ENCODE measurements at places on chromosomes 16 and 17.

GRCh38 chr17:55215711-55216110 is 49.0 kb upstream of the HLF start:
- DNase-seq, result no peak

- DNase-seq, result no peak
These were observed 12.8 kb upstream of the DBNDD1 start for GRCh38 chr16:90031931-90032673.

- DNase-seq, result no peak
These were observed 910 bp upstream of the RAMP2 start for GRCh38 chr17:42759982-42760651.

GRCh38 chr16:46731691-46732555 is 16.2 kb downstream of the MYLK3 start:
- no peak for DNase-seq

- no peak for DNase-seq
These were observed 201.8 kb downstream of the CDH11 start for GRCh38 chr16:64919929-64920607.

DNA sequence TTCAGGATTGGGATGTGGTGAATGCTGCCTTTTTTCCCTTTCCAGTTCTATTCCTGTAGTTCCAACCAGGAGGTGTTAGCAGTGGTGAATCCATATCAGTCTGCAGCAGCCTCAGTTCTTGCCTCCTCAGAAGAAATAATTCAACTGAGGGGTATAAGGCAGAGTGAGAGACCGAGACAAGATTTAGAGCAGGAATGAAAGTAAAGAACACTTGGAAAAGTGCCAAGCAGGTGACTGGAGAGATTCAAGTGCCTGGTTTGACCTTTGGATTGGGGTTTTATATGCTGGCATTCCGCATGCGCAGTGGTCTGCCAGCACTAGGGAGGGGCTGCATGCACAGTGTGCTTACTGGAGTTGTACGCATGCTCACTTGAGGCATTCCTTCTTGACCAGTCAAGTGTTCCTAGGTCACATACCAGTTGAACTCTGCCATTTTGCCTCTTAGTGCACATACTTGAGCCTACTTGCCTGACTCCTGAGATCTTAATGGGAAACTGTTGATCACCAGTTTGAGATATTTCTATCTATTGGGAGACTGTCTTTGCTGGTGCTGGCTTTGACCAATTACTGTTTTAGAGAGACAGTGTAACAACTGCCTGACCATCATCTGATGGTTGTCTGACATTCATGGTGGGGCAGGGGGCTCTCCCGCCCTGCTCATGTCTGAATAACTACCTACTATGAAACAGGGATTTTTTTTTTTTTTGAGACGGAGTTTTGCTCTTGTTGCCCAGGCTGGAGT is 680 bp upstream of the CCL15 start:
- DNase-seq, result no peak

DNA sequence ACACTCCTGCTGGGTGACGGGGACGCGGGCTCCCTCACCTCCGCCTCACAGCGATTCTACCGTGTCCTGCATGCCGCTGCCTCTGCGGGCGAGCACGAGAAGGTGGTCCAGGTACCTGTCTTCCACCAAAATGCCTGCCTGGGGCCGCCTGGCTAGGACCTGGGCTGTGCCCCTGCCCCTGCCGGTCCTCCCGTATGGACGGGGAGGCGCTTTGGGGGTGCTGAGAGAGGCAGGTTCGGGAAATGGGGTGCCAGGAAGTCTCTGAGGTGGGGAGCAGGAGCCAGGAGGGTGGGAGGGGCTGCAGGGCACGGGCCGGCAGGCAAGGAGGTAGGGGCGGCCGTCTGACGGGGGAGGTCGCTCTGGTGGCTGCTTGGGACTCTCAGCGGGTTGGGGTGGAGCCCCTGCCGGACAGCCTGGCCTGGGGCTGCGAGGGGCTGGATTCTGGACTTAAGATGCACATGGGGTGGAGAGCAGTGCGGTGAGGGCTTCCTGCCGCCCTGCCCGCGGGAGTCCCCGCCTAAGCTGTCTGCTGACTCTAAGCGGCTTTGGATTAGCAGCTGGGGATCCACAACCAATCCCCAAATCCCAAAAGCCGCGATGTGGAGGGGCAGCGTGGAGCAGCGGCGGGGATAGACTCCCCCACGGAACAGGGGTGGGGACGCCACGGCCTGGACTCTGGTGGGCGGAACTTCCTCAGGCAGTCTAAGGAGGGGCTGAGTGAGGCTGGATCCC is 5.8 kb downstream of the CHTF18 start:
- DNase-seq, result no peak

DNA sequence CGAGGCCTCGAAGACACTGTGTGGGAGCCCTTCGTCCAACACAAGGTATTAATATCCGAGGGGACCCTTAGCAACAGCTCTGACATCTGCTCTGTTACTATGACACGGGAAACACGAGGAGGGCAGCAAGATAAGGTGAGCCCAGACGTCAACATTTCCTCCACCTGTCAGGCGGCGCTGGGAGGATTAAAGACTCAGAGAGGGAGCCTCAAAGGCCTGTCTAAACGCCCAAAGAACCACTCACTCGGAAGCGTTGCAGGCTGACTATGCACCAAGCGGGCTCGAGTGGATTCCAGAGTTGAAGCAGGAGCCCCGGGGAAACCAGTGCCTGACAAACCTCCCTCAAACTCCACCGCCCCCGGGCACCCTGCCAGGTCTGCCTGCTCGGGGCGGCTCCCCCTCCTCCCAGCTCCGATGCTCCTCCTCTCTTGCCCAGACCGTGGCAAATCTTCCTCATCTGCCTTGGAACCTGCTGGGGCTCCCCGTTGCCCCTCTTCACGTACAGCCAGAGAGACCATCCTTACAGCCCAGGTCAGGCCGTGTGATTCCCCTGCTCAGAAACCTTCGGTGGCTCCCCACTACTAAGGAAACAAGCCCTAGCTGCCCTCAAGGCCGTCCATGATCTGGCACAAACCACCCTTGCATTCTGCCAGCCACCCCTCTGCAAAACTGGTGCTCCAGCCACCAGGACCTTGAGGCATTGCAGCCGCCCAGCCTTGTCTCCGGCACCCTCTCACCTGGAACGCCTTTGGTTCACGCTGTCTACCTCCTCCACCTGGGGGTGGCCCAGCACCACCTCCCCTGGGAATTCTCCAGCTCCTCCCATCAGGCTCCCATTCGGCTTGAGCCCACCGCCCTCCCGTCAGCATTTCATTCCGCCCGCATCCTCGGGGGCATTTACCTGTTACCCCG is 16.2 kb downstream of the RPH3AL start:
- peak; percentile 49 for DNase-seq

DNA sequence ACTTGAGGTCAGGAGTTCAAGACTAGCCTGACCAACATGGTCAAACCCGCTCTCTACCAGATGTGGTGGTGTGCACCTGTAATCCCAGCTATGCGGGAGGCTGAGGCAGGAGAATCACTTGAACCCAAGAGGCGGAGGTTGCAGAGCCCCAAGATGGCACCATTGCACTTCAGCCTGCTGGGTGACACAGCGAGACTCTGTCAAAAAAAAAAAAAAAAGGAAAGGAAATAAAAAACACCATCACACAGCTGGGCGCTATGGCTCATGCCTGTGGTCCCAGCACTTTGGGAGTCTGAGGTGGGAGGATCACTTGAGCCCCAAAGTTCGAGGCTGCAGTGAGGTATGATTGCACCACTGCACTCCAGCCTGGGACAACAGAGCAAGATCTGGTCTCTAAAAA is 13.3 kb upstream of the SBK1 start:
- no peak for DNase-seq

- no peak for DNase-seq
These were observed 21.0 kb upstream of the EVPL start for GRCh38 chr17:76048025-76048605.

DNA sequence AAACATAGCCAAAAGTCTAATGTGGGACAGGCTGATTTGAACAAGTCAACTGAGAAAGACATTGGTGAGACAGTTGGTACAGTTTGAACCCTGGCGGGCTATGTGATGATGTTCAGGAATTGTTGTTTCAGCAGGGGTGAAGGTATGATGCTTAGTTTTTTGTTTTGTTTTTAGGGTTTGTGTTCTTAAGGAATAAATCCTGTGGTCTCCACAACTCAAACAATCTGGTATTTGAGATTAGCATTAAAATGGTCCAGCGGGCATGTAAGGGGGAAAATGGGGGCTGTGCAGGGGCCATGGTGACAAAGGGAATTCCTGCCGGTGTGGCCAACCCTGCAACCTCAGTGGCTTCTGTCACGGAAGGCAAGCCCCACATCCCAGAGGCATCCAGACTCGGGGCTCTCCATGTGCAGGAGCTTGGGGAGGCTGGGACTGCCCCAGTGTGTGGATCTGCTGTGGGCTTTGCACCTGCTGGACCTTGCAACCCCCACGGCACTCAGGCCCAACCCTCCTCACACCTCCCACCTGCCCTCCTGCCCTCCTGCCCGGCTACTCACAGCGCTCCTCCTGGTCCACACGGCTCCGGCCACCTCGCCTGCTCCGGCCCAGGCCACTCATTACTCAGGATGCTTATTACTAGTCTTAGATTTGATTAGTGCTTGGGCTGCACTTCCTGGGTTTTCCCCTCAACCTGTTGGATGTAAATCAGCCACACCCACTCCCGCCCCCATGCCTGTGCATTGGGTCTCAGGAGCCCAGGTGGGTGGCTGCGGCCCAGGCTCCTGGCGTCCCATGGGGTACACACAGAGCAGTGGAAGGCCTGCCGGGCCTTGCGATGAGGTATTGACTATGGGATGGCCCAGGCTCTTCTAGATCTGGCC is at the start of gene TNFRSF13B:
TSS of gene TNFRSF13B (minus strand) at position 661 of the 881 bp plus-strand sequence. CDS start at position 618, 43 bp downstream.
- no peak for DNase-seq

DNA sequence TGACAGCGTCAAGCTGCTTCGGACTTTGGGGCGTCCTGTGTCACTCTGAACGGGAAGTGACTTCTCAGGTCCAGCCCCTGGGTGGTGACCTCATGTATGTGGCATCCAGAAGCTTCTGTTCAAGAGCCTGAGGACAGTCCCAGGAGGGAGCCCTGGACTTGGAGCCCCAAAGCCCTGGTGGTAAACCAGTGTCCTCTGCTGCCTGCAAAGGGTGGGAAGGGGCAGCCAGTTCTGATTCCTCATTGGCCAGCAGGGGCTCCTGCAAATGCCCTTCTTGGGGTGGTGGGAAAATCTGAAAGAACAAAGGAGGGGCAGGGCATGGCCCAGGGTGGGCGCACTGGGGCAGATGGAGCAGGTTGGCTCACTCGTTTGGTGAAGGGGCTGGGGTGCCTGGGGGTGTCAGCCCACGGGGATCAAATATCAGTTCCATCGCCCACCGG is 1.6 kb downstream of the OSGIN1 start:
- no peak for DNase-seq

- DNase-seq, result no peak
These were observed 79.8 kb downstream of the ZNF423 start for GRCh38 chr16:49776085-49776595.

GRCh38 chr17:77632619-77633018 is 325.9 kb upstream of the TNRC6C start:
- DNase-seq, result no peak

- no peak for DNase-seq
These were observed 121.3 kb downstream of the RAB11FIP4 start for GRCh38 chr17:31512796-31513195.

- DNase-seq, result no peak
These were observed 9.9 kb downstream of the NXPH3 start for GRCh38 chr17:49585422-49586027.

DNA sequence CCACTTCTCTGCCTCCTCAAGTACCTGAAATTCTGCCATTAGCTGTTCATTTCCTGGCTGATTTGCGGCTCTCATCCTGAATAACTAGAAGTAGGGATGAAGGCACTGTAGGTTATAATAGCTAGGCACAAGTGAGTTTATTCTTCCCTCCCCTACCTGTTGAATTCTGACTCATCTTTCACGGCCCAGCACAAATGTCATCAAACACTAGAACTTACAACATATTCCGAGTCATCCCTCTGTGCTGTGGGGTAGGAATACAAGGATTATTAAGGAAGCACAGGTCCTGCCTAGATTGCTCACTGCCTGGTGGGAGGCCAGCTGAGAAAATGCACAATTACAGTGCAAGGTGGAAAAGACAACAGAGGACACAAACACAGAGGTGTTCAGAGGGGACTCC is 103.7 kb upstream of the ASIC2 start:
- DNase-seq, result no peak

- no peak for DNase-seq
These were observed 27.7 kb upstream of the SBK1 start for GRCh38 chr16:28264656-28265055.

- DNase-seq, result no peak
These were observed 17.0 kb upstream of the UBTF start for GRCh38 chr17:44236444-44236991.

- DNase-seq, result no peak
These were observed 126.1 kb downstream of the VPS53 start for GRCh38 chr17:588519-588918.

GRCh38 chr16:4409081-4409932 is 7.1 kb downstream of the CORO7 start:
- DNase-seq, result no peak

All from activated CD4-positive, alpha-beta T cell treated with anti-CD3 and anti-CD28 coated beads for 4 hours (primary cell).